Activated CD4-positive, alpha-beta T cell treated with anti-CD3 and anti-CD28 coated beads, Interleukin-2, amount 50 U/mL, for 4 hours (primary cell): ENCODE measurements at places on chromosomes 16 and 17.

- no peak for DNase-seq
These were observed 3.3 kb downstream of the SMIM5 start for GRCh38 chr17:75636381-75637142.

DNA sequence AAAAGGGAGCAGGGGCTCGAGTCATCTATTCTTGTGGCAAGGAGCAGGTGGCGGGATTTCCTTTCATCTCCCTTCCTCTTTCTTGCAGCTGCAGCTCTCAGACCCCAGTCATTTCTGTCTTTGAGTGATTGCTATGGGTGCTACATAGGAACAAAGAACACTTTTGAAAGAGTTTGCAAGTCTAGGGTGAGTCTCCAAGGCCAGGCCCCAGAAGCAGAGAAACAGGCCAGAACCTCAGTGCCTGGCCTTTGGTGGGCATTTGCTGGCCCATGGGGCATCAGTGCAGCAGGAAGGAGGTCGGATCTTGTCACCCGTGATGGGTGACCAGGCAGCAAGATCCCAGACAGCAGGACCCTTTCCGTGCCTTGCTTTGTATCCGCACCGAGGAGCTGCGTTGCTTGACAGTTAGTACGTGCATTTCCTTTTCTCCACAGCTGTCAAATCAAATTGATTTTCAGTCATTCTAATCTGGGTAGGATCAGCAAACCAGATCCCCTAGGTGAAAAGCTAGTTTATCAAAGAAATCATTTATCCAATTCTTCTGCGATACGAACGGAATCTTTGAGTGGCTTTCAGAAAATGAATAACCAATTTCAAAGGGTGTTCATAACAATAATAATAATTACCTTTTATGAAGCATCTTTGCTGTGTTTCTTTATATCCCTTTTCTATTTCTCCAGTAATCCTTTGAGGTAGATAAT is 244.6 kb upstream of the MAF start:
- DNase-seq = no peak

GRCh38 chr16:53962041-53962440 is 258.1 kb downstream of the FTO start:
- no peak for DNase-seq

DNA sequence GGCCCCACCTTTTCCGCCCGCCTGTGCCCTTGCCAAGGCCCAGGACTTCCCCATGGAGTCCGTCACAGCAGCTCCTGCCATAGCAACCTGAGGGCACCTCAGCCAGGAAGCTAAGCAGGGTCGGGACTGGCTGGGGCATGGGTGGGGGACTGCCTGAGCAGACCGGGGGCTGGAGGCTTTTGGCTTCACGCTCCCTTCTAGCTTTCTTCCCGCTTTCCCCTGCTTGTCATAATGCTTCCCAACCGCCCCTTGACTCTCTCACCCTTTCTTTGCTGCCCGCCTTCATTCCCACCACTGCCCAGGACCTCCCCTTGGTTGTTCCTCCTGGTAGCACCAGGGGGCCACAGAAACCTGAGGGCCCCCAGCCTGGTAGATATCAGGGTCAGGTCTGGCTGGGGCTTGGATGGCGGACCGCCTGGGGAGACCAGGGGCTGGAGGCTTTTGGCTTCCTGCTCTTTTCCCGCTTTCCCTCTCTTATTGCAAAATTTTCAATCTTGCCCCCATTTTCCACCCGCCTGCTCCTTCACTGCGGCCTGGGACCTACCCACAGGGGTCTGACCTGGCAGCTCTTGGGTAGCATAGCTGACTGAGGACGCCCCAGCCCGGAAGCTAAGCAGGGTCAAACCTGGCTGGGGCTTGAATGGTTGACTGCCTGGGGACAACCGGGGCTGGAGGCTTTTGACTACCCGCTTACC is 2287.7 kb downstream of the TP53TG3F start:
- DNase-seq = no peak

GRCh38 chr17:63700528-63701455 is 867 bp upstream of the LIMD2 start:
- peak; percentile 45 for DNase-seq

DNA sequence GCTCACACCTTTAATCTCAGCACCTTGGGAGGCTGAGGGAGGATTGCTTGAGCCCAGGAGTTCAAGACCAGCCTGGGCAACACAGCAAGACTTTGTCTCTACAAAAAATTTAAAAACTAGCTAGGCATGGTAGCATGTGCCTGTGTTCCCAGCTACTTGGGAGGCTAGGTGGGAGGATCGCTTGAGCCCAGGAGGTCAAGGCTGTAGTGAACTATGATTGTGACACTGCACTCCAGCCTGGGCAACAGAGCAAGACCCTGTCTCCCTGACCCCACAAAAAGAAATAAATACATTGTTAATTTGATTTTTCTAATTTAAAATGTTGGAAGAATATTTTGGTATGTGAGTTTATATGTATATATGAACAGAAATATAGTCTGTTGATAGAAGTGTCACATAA is 22.4 kb upstream of the PHAF1 start:
- no peak for DNase-seq

DNA sequence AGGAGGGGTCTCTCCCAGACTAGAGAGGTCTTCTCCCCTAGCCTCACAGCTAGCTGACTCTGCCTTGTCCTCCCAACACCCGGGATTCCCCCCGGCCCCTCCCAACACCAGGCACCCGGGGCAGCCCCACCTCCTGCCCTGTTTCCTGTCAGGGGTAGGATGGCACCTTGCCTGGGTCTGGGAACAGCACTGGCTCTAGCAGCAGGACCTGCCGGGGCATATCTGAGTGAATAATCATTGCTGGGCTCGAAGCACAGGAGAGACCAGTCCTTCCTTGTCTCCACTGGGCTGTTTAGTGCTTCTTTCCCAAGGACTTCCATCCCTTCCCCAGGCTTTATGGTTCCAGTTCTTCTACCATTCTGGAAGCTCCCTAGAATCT is 25.7 kb downstream of the MINK1 start:
- no peak for DNase-seq

DNA sequence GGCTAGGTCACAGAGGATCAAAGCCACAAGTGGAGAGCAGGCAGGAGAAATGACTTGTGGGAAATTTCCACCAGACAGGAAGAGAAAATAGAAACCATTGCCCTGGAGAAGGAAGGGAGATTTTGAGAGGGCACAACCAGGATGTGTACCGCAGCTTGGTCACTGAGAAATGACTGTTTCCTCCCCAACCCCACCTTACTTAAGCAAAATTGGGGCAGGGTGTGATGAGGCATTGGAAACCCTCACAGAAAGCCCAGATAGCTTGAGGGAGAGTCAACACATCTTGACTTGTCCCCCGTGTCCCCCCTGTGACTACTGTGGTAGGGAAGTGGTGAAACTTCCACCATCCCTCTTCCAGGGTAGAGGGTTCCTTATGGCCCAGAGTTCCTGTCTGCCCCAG is 113.5 kb upstream of the FAM20A start:
- no peak for DNase-seq

DNA sequence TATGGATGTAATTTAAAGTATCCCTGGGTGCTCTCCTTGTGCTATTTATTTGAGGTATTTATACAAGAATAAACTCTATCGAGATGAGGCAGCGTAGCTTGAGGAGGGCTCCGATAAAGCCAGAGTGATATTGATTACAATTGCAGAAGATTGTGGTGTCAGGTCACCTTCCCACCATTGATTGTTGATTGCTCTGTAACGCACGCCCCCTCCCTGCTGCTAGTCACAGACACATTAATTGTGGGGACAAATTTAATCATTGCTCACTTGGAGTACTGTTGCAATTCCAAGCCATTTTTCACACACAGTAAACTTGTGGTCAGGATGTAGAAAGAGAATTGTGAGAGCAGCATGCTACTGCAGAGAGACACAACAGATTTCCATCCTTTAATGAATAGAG is 75.4 kb downstream of the IRX3 start:
- DNase-seq = no peak

GRCh38 chr17:73031472-73031871 is 61.0 kb downstream of the SLC39A11 start:
- DNase-seq = no peak

DNA sequence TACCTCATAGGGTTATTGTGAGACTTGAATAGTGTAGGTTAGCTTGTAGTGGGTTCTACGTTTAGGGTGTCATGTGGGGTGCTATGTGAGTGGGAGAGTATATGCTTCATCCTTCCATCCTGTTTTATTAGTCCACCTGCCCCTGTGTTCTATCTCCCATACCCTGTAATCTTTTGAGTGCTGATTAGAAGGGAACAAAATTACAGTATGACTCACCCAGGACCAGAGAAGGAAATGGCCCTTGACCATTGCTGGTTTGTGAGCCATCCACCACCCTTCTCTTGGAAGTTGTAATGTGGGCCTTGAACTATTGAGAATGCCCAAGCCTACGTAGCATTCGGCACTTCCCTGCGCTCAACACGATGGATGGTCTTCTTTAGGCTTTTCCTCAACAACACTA is 17.1 kb downstream of the SAP30BP start:
- no peak for DNase-seq

DNA sequence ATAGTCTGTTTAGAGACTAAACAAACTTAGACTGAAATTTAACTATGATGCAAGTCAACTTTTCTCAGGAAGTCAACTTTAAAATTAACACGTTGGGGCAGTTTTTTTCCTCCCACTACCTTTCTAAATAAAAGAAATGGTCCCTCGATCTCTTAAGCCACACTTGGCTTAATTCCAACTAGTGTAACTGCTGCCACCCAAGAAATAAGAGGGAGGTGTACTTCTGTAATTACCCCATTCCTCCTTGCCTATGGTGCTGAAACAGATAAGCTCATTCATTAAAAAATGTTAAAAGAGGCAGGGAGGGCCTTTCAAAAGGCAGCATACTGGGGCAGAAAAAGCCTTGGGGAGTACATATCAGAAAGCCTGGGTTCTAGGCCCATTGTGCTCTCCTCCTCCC is 59.8 kb downstream of the NCOR1 start:
- no peak for DNase-seq

- DNase-seq = no peak
These were observed 44.0 kb downstream of the ITFG1 start for GRCh38 chr16:47416869-47417268.

GRCh38 chr16:64122177-64122576 is 999.7 kb downstream of the CDH11 start:
- no peak for DNase-seq

GRCh38 chr16:79661578-79661977 is 61.0 kb upstream of the MAF start:
- no peak for DNase-seq

- no peak for DNase-seq
These were observed 66.4 kb downstream of the MYH10 start for GRCh38 chr17:8563981-8564602.

- DNase-seq = no peak
These were observed 11.7 kb downstream of the TRAF4 start for GRCh38 chr17:28755486-28755885.

DNA sequence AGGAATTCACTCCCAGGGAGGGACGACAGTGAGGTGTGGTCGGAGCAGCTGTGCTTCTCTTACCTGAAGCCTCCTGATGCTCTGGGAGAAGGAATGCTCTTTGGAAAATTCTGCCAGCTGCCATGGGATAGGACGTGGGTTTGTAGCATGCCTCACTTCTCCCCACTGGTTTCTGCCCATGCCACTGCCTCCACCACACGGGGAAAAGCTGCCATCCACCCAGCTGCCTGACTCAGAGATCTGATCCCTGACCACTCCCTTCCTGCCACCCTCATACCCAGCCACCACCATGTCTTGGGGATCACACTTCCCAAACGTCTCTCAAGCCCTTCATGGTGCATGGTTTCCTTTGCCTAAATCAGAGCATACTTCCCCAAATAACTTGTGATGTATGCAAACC is 80.0 kb downstream of the CPPED1 start:
- no peak for DNase-seq

- DNase-seq = no peak
These were observed 58.5 kb downstream of the RGS9 start for GRCh38 chr17:65195716-65196115.

DNA sequence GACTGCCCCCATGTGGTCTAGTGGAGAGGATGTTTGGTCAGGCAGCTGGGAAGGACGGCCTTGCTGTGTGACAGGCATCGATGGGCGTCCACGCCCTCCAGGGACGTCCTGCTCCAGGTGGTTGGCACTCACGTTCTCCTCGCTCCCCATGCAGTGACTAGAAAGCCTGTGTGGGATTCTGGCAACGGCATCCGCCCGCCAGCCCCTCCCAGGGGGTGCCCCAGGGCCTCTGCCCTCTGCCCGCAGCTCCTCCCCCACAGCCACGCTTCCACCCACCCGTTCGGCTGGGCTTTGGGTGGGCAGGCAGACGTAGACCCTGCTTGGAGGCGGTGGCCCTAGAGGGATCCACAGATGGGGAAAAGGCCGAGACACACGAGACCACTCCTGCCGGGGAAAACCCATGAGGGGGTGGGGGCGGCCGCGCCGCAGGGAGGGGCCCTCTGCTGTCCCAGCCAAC is 4.7 kb upstream of the IL17C start:
- DNase-seq = peak; percentile 45

DNA sequence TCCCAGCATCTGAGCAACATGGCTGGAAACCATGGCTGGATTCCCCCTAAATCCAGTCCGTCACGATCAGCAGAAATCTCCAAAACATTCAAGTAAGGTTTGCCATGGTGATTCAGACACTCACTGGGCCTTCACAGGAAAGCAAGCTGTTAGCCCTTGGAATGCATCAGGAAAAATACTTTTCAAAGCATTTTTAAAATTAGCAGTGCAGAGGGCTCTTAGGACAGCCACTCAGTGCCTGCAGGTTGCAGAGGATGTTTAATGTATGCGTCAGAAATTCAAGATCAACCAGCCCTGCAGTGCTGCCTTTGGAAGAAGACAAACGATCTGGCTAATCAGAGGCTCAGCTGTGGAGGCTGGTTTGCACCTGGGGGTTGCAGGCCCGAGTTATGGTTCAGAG is 50.3 kb downstream of the FOXL1 start:
- no peak for DNase-seq

DNA sequence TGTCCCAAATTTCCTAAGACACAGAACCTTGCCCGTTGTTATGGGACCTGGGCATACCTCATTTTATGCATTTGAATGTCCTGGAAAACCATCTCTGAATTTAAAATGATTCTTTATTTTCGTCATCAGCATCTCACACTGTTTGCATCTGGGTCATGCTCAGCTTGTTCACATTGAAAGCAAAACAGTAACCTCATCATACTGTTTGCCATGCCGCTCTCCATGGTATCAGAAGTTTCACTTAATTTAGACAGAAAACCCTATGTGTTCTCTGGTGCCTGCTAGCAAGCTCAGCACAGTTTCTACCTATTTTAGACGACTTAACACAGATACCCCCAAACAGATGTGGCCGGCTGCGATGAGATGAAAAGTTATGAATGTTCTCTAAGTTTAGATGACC is 292.1 kb downstream of the SNX29 start:
- no peak for DNase-seq

DNA sequence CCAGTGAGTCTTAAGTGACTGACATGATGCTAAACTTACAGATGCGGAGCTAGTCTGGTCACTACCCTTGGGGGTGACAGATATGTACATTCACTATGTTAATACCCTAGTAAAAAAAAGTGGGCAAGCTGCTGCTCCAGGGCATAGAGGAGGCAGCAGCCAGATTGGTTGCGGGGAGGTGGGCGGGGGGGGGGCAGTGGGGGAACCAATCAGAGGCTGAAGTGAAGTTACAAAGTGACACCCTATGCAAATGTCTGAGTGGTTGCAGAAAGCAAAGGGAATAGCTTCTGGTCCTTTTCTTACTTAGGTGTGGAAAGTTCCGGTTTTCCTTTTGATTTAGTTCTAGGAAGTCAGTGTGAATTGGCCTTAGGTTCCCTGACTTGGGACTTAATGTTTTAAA is 12.1 kb downstream of the NDEL1 start:
- DNase-seq = no peak

GRCh38 chr17:60170835-60171752 is 21.3 kb downstream of the CA4 start:
- no peak for DNase-seq

GRCh38 chr17:78974635-78975591 is 4.8 kb downstream of the LGALS3BP start:
- DNase-seq = no peak

- DNase-seq = no peak
These were observed 115.4 kb downstream of the METRNL start for GRCh38 chr17:83194761-83195329.
